A549 treated with CORT108297 at 1 μM for 4 hours (cell line): ENCODE measurements at places on chromosomes 4 and X. TPM values are rescaled to one million over a fixed set of nuclear protein-coding genes. Genes with fewer than 3 reads are reported as not detected.

Gene VSIG4
- total RNA-seq = not detected in 5 replicates

Gene CLGN
- total RNA-seq = 4.2 to 7.4 TPM (median 5.2 TPM) in 5 replicates

Gene YY2
- 2.3 to 2.8 TPM (median 2.4 TPM) in 5 replicates for total RNA-seq

Gene ADAM29
- total RNA-seq = not detected in 5 replicates

Gene SMARCA1
- 30.4 to 58.0 TPM (median 42.6 TPM) in 5 replicates for total RNA-seq

Gene SPANXN3
- total RNA-seq = not detected in 5 replicates

Gene GAGE12H
- total RNA-seq = not detected in 5 replicates

Gene NUDT11
- total RNA-seq = 2.8 to 3.8 TPM (median 3.4 TPM) in 5 replicates

Gene SPRY1
- total RNA-seq = 0.70 to 1.1 TPM (median 0.95 TPM) in 5 replicates

Gene SYTL5
- total RNA-seq = 0.28 to 0.37 TPM (median 0.36 TPM) in 5 replicates

Gene SOD3
- not detected in 5 replicates for total RNA-seq

Gene ALB
- total RNA-seq = not detected in 5 replicates

Gene RTL3
- total RNA-seq = not detected in 5 replicates

Gene SRD5A3
- 6.2 to 11.8 TPM (median 10.3 TPM) in 5 replicates for total RNA-seq

Gene AFM
- total RNA-seq = not detected in 5 replicates

Gene CCDC120
- 2.4 to 4.2 TPM (median 3.7 TPM) in 5 replicates for total RNA-seq

Gene CTAG1B
- not detected in 5 replicates for total RNA-seq

Gene NPY2R
- 0.02 to 0.06 TPM (median 0.03 TPM) in 5 replicates for total RNA-seq

Gene ZNF157
- 0.05 TPM in 1 of 5 replicates, not detected in the others for total RNA-seq

Gene ATP8A1
- 0.02 to 0.22 TPM (median 0.03 TPM) in 5 replicates for total RNA-seq

Gene NRK
- total RNA-seq = not detected in 5 replicates

Gene CCDC110
- total RNA-seq = 0.04 to 0.09 TPM (median 0.07 TPM) in 3 of 5 replicates, not detected in the others

Gene CPE
- 1.2 to 1.6 TPM (median 1.5 TPM) in 5 replicates for total RNA-seq

Gene FAAH2
- 0.10 to 0.18 TPM (median 0.13 TPM) in 5 replicates for total RNA-seq

Gene GSX2
- not detected in 5 replicates for total RNA-seq

Gene FMR1NB
- total RNA-seq = not detected in 5 replicates

Gene P2RY4
- total RNA-seq = not detected in 5 replicates

Gene SPANXC
- total RNA-seq = 0.44 to 1.4 TPM (median 0.92 TPM) in 5 replicates

Gene ZNF711
- 0.78 to 0.91 TPM (median 0.81 TPM) in 5 replicates for total RNA-seq

Gene TRO
- total RNA-seq = 0.52 to 0.77 TPM (median 0.69 TPM) in 5 replicates

Gene GLRA2
- not detected in 5 replicates for total RNA-seq

Gene XAGE1A
- total RNA-seq = 5.1 to 36.0 TPM (median 24.6 TPM) in 5 replicates

Gene KLHL4
- 3.1 to 4.1 TPM (median 3.6 TPM) in 5 replicates for total RNA-seq

Gene EPHA5
- total RNA-seq = 0.24 to 0.46 TPM (median 0.39 TPM) in 5 replicates

Gene TASL
- not detected in 5 replicates for total RNA-seq

Gene SUPT20HL1
- not detected in 5 replicates for total RNA-seq

Gene TCEANC
- total RNA-seq = 0.53 to 1.3 TPM (median 0.63 TPM) in 5 replicates

Gene UCHL1
- total RNA-seq = 963 to 1,029 TPM (median 989 TPM) in 5 replicates

Gene NCBP2L
- total RNA-seq = not detected in 5 replicates

Gene RENBP
- total RNA-seq = 0.10 to 0.16 TPM in 2 of 5 replicates, not detected in the others

Gene TSPAN7
- total RNA-seq = 2.6 to 3.2 TPM (median 2.9 TPM) in 5 replicates

Gene SAT1
- 348 to 472 TPM (median 419 TPM) in 5 replicates for total RNA-seq

Gene LINC00632
- 1.3 to 2.3 TPM (median 2.2 TPM) in 5 replicates for total RNA-seq

Gene GPC4
- 0.02 to 0.06 TPM (median 0.02 TPM) in 3 of 5 replicates, not detected in the others for total RNA-seq

Gene GATA1
- total RNA-seq = not detected in 5 replicates

Gene TGIF2LX
- total RNA-seq = not detected in 5 replicates

Gene NIPAL1
- 0.68 to 1.1 TPM (median 0.86 TPM) in 5 replicates for total RNA-seq
